ENCODE measurements at places on chromosomes 3 and 15.

DNA sequence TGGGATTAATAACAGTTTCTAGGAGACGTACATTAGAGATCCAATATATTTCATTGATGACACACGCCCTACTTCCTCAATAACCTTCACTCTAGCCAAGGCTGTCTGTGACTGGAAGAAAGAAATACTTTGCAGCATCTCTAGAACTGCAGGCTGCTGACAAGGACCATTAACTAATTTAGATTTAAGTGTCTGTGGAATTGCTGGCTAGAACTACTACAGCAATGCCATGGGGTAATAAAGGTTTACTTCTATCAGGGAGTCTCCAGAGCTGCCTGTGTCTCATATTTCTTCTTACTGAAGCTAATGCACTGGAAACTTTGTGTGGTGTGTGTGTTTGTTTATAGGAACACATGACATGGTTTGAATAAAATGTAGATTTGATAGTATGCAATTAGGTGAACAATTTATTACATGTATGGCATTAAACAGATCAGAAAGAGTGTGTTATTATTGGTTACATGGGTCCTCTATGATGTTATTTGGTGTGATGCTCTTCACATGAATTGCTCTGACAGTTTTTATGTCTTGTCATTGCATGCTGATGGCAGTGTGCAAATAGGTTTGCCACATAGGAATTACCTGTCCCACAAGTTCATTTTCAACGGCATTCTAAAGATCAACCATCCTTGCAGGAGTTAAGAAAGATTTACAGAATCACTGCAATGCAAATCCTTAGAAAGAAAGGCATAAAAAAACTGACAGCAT lies 916.2 kb upstream of the CADM2 start:
- no peak for DNase-seq

DNA sequence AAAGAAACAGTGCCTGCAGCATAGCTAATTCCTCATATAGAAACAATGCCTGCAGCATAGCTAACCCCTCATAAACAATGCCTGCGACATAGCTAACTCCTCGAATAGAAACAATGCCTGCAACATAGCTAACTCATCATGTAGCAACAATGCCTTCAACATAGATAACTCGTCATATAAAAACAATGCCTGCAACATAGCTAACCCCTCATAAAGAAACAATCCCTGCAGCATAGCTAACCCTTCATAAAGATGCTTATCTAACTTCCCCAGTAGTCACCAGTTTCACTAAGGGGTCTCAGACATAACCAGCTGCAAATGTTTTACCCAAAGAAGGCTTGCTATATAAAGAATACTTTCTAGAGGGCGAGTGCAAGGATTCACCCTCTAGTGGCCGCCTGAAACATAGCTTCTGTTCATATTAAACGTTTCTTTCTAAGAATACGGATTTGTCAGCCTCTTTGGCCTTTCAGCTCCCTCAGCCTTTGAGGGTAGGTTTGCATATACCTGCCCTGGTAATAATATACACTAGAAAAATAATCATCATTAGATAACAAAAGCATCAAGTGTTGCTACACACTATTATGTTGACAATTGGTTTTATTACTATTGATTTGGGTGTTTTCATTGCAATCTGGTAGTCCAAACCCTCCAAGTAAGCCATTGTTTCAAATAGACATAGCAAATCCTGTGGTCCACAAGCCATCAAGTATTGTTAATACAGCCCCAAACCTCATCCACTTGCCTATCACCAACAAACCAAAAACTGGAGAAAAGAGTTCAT lies 44.4 kb upstream of the FAN1 start:
- peak; percentile 35 for DNase-seq

GRCh38 chr15:87219650-87220615 lies 1036.6 kb downstream of the NTRK3 start:
- DNase-seq, result no peak

- DNase-seq, result no peak
Measured at GRCh38 chr3:49787182-49787464, 781 bp upstream of the IP6K1 start.

GRCh38 chr3:48820612-48821324 lies 26.9 kb downstream of the PRKAR2A start:
- no peak for DNase-seq

DNA sequence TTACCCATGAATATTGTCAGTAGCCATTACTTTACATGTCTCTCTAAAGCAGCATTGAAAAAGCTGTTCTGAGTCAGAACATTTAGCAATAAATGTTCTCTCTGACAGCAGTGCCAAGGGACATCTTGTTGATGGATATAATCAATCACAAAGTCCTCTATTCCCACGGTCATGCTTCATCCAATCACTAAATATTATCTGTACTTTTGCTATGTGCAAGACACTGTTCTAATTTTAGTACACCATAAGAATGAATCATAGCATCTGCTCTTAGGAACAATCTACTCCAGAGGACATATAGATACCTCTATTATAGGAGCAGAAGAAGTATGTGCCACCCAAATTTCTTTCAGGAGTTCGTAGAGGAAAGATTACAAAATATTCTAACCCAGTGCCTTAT lies 142.5 kb upstream of the MBNL1 start:
- no peak for DNase-seq

- no peak for DNase-seq
Measured at GRCh38 chr15:50355980-50356379, 982 bp upstream of the GABPB1 start.

GRCh38 chr3:103319912-103320311 lies 885.1 kb downstream of the ZPLD1 start:
- DNase-seq, result no peak

DNA sequence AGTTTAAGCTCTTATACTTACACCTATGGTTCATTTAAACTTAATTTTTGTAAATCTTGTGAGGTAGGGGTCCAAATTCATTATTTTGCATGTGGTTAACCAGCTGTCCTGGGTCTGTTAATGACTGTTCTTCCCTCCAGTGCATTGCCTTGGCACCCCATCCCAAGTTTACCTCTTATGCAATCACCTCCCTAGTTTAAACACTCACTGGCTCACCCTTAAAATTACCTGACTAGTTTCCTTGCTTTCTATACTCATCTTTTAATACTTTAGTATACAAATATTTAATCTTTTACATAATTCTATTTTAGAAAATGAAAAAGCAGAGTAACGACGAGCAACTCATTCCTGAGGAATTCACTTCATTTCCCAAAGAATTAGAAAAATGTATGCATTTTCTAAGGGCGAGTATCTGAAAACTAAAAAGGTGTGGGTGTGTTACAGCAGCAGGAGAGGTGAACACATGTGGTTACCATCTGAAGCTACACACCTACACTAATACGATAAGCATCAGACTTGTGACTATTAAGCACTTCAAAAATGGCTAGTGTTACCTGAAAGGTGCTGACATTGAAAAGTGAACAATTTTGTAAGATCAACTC lies 33.7 kb downstream of the TJP1 start:
- no peak for DNase-seq

DNA sequence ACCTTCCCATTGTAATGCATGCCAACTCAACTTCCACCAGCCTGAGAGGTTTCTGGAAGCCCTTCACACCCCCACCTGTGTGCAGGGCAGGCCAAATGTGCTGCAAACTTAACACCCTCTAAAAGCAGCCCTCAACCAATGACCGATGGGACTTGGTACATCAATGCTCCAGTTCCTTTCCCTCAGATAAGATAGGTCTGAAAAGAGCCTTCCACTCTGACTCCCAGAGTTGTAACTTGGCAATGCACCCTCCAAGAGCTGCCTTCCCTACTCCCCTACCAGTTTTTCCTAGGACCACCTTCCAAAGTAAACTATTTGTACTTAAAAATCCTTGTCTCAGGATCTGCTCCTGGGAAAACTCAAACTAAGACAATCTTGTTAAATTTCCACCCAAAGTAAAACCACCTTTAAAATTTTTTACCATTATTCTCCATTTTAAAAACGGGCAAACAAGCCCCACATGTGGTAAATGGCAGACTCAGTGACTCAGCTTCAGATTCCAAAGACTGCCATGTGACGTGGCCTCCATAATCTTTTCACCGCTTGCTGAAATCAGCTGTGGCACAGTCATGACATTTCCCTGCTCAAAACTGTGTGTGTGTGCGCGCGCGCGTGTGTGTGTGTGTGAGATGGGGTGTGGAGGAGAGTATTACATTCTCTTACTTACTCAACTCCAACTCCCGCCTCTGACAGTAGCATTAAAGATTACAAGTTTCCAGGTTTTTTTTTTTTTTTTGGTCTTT lies 17.2 kb downstream of the RASGRP1 start:
- DNase-seq, result no peak

GRCh38 chr15:51260202-51260601 lies 78.2 kb downstream of the CYP19A1 start:
- DNase-seq, result no peak

DNA sequence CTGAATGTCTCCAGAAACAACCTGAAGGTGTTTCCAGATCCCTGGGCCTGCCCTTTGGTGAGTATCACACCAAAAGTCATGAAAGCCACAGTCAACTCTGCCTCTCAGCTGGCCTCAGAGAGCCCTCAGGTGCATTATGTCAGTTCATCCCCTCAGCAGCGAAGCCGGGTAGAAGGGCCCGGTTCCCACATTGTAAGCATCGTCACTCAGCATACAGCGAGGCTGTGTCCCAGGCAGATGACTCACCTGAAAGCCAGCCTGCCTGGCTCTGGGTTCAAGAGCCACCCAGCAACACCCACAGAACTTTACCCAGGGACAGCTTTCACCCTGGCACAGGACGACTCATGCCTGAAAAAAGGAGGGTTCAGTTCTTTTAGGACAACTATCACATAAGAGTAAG lies 91.6 kb downstream of the LRRK1 start:
- no peak for DNase-seq

GRCh38 chr3:31960793-31961431 lies 20.1 kb downstream of the OSBPL10 start:
- DNase-seq, result no peak

Measured in GM13977 (cell line).